ENCODE measurements at places on chromosomes 12 and 14. TPM values are rescaled to one million over a fixed set of nuclear protein-coding genes. Genes with fewer than 3 reads are reported as not detected.

GRCh38 chr12:115249671-115250278 lies 565.8 kb upstream of the TBX3 start:
- no peak for DNase-seq

DNA sequence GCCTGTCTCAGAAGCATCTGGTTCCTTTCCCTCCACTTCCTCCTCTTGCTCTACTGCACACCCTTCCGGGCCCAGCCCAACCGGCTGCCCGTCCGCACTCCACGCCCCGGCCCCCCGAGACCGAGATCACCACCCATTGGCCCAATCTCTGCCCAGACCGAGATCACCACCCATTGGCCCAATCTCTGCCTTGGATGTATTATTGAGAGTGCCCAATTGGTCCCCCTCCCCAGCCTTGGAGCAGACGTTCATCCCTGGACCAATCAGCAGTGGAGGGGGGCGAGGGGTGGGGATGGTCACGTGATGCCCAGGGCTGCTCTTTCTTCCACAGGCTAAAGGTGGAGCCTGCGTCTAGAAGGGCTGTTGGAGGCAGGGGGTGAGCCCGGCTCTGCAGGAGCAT lies 75.6 kb upstream of the TMEM132C start:
- no peak for DNase-seq

The TSPAN19 gene
- total RNA-seq: not detected

- DNase-seq: no peak
Observed at GRCh38 chr12:27585739-27586265, 61.8 kb downstream of the PPFIBP1 start.

The GNB3 gene
- 1.0 TPM for total RNA-seq

- no peak for DNase-seq
Observed at GRCh38 chr12:50296554-50296953, 13.2 kb upstream of the LIMA1 start.

- peak; percentile 64 for DNase-seq
Observed at GRCh38 chr12:117854339-117855012, 114.3 kb downstream of the KSR2 start.

DNA sequence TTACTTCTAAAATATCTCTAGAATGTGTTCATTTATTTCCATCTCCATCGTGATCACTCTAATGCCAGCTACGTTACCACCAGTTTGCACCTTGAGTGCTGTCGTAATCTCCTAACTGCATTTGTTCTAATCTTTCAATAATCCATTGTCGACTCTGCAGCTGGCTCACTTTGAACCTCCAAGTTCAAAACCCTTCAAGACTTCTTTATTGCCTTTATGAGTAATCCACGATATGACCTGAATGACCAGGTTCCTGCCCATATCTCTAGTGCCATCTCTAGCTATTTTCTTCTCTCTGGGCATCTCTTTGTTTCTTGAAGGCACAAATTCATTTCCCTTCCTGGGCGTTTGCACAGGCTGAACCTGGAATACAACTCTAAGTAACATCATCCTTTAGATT lies 76.7 kb downstream of the SRGAP1 start:
- no peak for DNase-seq

DNA sequence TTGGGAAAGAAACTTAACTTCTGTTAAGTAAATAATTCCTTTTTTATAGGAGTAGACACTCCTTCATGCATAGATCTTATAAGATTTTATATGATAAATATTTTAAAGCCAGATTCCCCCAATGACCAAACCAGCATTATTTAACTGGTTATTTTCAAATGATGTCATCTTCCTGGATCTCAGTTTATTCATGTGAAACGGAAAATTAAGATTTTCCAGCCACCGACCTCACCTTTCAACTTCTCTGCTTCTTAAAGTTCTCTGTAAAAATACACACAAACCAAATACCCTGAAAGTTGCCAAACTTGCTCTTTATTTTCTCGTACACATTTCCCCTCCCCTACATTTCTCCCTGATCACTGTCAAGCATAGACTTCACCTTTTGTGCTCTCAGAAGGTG lies 364.2 kb downstream of the GALC start:
- DNase-seq: no peak

The TAS2R31 gene
- total RNA-seq: not detected

DNA sequence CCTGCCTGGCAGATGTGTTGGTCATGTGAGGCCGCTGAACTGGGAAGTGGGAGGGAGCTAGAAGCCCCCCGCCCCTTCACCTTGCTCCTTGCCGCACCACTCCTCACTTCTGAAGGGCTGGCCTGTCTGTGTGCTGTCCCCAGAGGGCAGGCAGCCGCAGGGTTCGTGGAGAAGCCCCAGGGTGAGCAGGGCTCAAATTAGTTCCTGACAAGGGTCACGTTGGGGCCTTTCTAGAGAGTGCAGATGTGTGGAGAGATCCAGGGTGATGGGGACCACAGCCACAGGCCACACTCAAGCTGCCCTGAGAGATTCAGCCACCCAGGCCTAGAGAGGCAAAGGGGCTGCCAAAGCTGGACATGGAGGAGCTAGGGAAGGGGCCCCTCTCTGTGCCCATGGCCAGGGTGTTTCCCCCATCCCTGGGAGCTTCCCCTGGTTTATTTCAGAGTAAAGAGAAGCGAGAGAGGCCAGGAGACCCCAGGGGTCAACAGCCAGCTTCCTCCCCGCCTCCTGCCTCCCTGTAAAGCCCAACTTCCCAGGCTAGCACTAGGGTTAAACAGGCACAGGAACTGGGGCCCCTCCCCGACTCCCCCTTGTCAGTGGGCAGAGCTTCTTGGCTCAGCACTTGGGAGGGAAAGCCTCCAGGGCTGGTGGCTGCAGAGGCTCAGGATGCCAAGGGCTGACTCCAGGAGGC lies 16.2 kb downstream of the SLC25A29 start:
- no peak for DNase-seq

The A2ML1 gene
- total RNA-seq: not detected

GRCh38 chr12:76226397-76226796 lies 121.8 kb downstream of the BBS10 start:
- DNase-seq: no peak

GRCh38 chr12:53279283-53279869 lies 11.3 kb downstream of the ESPL1 start:
- no peak for DNase-seq

Measured in H4 (cell line).